ENCODE measurements at places on chromosomes 5 and 9. TPM values are rescaled to one million over a fixed set of nuclear protein-coding genes. Genes with fewer than 3 reads are reported as not detected.
A peak's percentile ranks its signal among the peaks of the same experiment; 100 is the strongest.

- peak; percentile 40 for DNase-seq
Observed at GRCh38 chr9:88998503-88998902, 7.2 kb downstream of the S1PR3 start.

DNA sequence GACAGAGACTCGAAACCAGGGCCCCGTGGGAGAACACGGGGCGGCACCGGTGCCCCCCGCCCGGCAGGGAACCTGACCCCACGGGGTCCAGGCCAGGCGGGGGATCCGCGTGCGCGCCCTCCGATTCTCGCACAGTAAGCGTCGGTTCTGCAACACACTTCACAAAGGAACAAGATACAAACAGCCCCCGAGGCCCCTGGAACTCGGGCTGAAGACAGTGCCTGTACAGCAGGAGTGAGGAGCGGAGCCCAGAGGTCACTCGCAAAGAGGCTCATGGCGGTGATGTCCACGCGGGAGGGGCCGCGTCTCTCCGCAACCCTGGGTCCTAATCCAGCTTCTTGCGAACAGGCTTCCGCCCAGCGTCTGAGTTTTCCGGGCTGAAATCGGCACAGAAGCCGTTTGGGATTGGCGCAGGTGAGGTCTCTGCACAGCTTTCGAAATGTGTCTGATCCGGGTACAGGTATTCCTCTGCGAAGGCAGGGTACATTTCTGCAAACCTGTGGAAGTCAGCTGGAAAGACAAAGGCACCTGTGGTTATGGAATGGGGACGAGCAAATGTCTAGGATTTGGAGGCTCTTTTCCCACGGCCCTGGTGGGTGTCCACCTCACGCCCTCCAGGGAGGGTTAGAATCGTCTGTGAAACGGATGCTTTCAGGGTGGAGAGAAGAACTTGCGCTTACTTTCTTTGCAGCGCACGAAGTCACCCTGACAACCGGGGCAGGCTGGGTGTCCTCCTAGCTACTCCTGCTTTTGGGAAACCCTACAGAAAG lies 18.3 kb upstream of the SLC6A3 start:
- DNase-seq, result no peak

GRCh38 chr5:139378941-139379361 lies 4.1 kb downstream of the SLC23A1 start:
- no peak for DNase-seq

DNA sequence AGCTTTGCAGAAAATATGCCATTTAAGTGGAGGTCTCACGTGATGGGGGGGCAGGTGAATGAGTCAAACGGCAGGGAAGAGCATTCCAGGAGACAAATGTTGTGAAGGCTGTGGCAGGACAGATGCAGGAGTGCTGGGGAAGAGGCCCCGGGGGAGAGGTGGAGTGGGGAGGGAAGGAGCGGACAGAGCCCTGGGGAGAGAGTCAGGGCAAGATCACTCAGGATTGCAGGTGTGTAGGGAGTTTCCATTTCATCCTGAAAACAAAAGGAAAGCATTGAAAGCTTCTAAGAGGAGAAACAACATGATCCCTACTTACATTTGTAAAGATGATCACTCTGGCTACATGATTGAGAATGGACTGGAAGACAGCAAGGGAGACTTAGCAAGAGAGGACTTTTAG lies 323.3 kb downstream of the ASTN2 start:
- no peak for DNase-seq

GRCh38 chr5:69130241-69130640 lies 36.4 kb downstream of the SLC30A5 start:
- no peak for DNase-seq

DNA sequence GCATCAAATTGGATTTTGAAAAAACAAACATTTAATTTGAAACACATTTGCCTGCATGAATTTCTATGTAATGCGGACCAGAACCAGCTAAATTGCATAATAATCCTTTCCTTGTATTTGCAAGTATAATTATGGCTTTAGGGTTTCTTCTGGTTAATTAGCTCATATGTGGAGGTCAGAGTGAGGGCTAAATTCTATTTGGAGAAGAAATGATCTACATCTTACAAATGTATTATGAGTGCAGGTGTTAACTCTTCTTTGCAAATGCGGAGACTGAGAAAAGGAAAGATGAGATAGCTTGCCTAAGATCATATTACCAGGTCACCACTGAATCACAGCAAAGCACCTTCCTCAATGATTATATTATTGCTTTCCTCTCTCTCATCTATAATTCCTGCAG lies 194.7 kb downstream of the CDH9 start:
- DNase-seq, result no peak

GRCh38 chr5:135711911-135712310 lies 122.6 kb upstream of the SLC25A48 start:
- DNase-seq, result no peak

- DNase-seq, result no peak
Observed at GRCh38 chr9:7117676-7118561, 360.1 kb downstream of the KDM4C start.

DNA sequence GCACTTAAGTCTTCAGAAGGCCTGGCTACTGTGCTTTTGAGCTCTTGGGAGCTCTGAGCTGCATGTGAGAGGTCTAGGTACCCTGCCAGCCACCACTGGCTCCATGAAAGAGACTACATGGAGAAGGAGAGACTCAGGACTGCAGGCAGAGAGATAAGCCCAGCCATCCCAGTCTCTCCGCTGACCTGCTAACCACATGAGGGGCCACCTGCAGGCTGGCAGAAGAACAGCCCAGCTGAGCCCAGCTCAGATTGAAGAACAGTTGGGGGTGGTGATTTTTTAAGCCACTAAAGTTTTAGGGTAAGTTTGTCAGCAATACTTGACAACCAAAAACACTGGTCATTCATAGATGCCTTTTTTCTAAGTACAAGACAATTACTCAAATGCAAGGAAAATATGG lies 205.0 kb upstream of the PRDM9 start:
- no peak for DNase-seq

DNA sequence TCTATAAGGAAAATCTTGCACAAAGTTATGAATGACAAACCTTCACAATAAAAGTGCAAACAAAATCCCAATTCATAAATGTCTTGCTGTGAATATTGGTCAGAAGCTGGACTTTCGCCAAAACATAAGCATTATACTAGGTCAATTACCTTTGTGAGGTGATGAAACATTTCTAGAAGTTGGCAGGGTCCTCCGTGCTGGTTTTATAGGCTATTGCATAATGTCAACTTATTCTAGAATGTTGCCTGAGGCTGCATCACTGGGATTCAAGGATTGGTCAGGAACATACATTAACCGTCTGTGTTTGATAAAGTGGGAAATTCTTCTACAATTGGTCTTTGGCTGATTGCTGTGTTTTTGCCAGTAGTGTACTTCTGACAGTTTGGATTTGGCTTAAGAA lies 49.8 kb upstream of the PALM2AKAP2 start:
- DNase-seq, result peak; percentile 36

DNA sequence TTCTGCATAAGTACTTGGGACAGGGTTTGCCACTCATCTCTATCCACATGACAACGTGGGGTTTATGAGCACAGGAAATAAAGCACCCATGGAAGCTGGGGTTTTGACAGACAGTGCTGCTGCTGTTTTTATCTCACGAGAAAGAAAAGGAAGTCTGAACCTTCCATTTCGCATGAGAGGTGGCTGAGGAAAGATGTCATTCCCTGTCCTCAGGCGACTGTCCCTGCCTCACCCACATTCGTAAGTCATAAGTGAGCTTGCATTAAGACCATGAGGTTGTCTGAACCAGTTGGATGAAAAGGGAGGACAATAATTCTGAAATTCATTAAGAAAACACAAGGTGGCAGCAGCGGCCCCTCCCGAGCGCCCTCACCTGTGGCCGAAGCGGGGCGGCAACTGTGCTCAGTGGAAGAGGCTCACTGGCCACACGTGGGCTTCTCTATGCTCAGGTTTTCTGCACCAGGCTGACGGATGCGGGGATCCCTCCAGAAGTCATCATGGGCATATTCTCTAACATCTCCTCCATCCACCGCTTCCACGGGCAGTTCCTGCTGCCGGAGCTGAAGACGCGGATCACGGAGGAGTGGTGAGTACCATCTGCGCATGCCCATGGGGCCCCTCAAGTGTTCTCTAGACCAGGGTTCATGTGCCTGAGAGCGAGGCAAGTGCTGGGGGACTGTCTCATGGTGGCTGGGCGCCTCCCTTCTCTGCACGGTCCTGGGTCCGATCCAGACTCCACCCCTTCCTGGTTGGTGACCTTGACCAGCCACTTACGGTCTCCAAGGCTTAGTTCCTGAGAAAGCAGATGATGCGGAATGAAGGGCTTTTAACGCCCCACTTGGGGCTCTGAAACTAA lies 54.7 kb upstream of the SUSD3 start:
- peak; percentile 60 for DNase-seq

GRCh38 chr9:130948266-130948665 lies 9.2 kb upstream of the FIBCD1 start:
- no peak for DNase-seq

DNA sequence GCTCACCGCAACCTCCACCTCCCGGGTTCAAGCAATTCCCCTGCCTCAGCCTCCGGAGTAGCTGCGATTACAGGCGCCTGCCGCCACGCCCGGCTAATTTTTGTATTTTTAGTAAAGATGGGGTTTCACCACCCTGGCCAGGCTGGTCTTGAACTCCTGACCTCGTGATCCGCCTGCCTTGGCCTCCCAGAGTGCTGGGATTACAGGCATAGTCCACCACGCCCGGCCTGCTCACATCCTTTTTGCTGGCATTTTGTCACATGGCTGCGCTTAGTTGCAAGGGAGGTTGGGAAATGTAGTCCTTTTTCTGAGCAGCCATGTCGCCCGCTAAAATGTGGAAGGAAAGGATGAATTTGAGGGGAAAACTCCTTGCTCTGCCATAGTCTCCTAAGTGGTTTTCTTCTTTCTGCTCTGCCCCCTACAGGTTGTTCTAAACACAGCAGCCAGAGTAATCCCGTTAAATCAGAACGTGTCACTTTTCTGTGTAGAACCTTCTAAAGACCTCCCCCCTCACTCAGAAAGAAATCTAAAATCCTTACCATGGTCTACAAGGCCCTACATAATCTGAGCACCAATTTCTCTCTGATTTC lies 57.8 kb upstream of the HSPA9 start:
- peak; percentile 70 for DNase-seq

- no peak for DNase-seq
Observed at GRCh38 chr5:176575488-176576422, 26.6 kb downstream of the CDHR2 start.

DNA sequence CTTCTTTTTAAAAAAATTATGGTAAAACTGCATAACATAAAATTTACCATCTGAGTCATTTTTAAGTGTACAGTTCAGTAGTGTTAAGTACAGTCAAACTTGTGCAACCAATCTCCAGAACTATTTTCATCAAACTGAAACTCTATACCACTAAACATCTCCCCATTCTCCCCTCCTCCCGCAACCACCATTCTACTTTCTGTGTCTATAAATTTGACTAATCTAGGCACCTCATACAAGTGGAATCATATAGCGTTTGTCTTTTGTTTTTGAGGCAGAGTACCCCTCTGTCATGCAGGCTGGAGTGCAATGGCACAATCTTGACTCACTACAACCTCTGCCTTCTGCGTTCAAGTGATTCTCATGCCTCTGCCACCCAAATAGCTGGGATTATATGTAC lies 24.0 kb upstream of the EBF1 start:
- no peak for DNase-seq

DNA sequence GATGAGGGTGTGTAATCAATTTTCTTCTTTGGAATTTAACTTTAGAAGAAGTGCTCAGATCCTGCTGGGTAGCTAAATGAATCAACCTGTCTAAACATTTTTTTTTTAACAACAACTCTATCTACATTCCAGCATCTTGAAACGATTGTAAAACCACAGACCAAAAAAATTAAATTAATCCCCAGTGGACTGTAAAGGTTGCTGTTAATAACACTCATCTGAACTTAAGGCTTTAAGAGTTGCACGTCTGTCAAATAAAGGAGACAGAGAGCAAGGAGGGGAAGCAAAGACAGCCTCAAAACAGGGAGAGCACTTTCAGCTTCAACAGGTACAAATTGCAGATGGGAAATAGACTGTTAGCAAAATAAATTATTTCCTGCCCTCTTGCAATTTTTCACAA lies 548.5 kb downstream of the DTWD2 start:
- no peak for DNase-seq

DNA sequence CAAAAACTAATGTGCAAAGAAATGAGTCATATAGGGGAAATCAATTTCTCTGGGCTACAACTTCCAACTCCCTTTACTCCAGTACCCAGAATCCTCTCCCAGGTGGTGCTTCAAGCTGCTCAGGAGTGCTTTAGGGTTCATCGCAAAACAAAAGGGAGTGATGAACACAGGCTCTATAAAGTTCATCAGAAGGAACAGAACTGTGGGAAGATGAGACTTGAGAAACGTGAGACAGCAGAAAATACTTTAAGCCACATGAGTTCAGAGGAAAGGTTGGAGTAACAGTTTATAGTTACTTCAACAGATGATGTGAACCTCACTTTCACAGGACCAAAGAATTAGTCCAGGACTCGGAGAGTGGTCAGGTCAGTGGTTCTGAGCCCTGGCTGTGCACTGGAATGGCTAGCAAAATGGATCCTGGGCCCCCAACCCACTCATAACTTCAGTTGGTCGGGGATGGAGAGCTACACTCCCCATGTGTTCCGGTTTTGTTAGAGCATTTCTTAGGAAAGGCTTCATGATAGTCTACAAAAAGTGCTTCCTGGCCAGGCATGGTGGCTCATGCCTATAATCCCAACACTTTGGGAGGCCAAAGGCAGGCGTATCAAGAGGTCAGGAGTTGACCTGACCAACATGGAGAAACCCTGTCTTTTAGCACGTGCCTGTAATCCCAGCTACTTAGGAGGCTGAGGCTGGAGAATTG lies 4.3 kb downstream of the RPL12 start:
- no peak for DNase-seq

- no peak for DNase-seq
Observed at GRCh38 chr5:139049780-139050179, 148.4 kb downstream of the SIL1 start.

DNA sequence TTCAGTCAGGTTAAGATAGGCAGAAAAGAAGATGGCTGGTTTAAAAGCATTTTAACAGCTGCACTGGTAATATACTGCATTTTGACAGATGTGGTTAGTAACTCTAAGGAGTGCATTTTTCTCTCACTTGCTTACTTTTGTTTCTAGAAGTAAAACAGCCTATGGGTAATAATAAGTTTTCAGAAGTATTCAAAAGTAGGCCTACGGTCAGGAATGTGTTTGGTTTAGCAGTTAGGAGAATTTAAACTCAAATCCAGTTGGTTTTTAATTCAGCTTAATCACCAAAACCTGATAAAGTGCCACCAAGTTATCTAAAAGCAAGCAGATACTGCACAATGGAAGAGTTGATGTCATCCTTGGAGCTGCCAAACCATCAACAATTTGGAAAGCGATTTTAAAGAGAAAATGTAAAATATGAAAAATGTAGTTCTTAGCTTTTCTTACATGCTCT lies 160.3 kb downstream of the ARSB start:
- DNase-seq, result peak; percentile 45

- no peak for DNase-seq
Observed at GRCh38 chr5:173496883-173497255, 119.6 kb downstream of the BOD1 start.

The COL15A1 gene
- 0.74 TPM for total RNA-seq

The EFNA5 gene
- 12.0 TPM for total RNA-seq

The PRR16 gene
- 2.3 TPM for total RNA-seq

The CTNND2 gene
- total RNA-seq, result 6.3 TPM

The CYLC2 gene
- total RNA-seq, result not detected

The PLEKHG4B gene
- total RNA-seq, result 20.1 TPM

The PCDHB9 gene
- total RNA-seq, result 7.4 TPM

The GGTA1 gene
- total RNA-seq, result not detected

The STK32A gene
- 1.7 TPM for total RNA-seq
